Head of caudate nucleus (tissue), 42 donors: ENCODE measurements at places on chromosomes 16 and 17.
A peak's percentile ranks its signal among the peaks of the same experiment; 100 is the strongest.

- no peak for DNase-seq
Observed at GRCh38 chr17:39599665-39600231, 8.0 kb downstream of the NEUROD2 start.

DNA sequence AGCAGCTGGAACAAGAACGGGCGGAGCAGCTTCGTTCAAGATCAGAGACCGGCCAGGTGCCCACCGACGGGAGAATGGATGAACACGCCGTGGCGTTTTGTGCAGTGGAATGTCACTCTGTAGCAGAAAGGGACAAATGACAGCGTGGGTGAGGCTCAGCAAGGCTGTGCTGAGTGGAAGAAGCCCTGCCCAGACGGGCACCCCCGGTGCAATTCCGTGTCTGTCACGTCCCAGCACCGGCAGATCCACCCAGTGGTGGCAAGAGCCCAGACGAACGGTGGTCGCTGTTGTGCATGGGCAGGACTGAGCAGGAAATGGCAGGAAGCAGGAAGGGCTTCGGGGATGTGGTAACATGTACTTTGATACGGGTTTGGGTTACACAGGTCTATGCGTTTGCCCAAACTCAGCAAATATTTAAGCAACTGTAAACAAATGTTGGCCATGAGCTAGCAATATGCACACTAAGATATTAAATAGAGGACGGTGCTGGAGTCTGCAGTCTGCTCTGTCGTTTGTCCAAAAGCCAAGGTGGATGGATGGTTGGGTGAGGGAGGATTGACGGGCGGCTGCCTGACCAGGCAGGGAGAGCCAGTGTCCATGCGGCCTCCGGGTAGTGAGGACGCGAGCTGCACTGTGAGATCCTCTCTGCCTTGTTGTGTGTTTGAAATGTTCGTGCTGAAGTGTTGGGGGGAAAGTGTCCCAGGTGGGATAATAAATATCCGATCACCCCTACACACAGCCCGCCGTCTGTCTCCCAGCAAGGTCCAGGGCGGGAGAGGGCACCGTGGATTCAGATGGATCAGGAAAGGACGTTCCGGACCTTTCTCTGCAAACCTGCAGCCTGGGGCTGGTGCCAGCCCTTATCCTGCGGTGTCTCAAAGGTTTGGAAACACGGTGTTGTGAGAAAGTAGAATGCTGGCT, 48.4 kb downstream of the COX4I1 start:
- no peak for DNase-seq

GRCh38 chr16:30028438-30029076, 2.5 kb downstream of the TLCD3B start:
- DNase-seq = no peak

DNA sequence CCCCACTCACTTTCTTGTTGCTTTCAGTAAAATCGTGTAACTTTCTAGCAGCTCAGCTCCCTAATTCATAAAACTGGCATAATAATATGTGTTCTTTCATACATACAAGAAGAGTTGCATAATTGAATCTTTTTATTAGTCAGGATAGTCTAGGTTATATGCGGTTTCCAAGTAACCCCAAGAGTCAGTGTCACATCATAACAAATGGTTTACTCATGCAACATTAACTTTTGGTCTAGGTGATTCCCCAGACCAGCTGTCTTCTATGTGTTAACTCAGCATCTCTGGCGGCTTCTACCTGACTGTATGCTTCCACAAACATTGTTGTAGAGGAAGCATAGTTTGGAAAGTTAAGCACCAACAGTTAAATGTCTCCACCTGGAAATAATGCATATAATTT, 1000.4 kb downstream of the CDH11 start:
- DNase-seq = no peak

GRCh38 chr17:56815711-56816110, 18.0 kb downstream of the C17orf67 start:
- no peak for DNase-seq

DNA sequence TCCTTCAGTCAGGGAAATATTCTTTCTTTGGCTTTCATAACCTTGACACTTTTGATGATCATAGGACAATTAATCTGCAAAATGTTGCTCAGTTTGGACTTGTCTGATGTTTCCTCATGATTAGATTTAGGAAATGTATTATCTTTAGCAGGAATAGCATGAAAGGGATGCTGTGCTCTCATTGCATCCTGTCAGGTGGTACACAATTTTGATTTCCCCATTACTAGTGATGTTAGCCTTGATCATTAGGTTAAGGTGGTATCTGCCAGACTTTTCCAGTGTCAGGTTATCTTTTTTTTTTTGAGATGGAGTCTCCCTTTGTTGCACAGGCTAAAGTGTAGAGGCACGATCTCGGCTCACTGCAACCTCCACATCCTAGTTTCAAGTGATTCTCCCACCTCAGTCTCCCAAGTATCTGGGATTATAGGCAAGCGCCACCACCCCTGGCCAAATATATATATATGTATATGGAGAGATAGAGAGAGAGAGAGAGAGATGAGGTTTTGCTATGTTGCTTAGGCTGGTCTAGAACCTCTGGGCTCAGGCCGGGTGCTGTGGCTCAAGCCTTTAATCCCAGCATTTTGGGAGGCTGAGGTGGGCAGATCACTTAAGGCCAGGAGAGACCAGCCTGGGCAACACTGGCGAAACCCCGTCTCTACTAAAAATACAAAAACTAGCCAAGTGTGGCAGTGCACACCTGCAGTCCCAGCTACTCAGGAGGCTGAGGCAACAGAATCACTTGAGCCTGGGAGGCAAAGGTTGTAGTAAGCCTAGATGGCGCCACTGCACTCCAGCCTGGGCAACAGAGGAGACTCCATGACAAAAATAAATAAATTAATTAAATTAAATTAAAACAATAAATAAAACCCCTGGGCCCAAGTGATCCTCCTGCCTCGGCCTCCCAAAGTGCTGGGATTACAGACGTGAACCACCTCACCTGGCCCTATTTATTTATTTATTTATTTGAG, 15.8 kb upstream of the CAVIN1 start:
- no peak for DNase-seq

- DNase-seq = peak; percentile 41
Observed at GRCh38 chr16:49491771-49492761, 118.5 kb downstream of the C16orf78 start.

DNA sequence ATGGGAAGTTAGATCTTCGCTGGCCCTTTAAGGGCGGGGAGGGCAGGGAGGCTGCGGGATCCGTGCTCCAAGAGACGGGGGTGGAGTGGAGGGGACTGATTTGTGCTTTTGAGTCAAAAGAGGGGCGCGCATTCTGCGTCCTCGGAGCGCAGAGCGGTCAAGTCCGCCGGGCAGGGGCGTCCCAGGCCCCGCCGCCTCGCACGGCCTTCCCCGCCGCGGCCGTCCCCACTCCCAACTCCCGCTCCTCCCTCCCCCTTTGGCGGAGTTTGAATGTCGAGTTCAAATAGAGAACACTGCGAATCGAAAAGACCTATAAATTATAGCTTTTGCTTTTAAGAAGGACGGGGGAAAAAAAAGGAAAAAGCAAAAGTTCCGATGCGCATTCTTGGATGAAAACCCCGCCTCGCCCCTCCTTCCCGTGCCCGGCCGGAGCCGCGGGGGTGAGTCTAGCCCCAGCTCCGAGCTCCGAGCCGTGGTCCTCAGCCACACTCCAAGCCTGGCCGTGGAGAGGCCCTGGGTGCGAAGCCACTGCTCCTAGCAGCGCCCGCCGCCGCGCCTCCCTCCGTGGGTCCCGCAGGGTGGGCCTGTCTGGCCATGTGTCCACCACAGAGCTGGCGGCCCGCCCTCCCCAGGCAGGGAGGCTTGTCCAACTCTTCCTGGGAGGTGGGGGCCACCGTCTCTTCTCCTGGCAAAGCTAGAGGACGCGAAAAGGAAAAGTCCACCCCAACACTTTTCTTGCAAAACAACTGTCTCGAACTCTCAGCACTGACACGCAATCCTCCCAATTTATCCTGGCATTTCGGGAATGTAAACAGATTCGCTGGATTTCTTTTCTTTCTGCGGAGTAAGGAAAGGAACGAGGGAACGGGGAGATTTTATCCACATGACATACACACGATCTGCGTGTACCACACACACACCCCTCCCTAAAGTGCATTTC, 3.6 kb downstream of the CBX8 start:
- no peak for DNase-seq

DNA sequence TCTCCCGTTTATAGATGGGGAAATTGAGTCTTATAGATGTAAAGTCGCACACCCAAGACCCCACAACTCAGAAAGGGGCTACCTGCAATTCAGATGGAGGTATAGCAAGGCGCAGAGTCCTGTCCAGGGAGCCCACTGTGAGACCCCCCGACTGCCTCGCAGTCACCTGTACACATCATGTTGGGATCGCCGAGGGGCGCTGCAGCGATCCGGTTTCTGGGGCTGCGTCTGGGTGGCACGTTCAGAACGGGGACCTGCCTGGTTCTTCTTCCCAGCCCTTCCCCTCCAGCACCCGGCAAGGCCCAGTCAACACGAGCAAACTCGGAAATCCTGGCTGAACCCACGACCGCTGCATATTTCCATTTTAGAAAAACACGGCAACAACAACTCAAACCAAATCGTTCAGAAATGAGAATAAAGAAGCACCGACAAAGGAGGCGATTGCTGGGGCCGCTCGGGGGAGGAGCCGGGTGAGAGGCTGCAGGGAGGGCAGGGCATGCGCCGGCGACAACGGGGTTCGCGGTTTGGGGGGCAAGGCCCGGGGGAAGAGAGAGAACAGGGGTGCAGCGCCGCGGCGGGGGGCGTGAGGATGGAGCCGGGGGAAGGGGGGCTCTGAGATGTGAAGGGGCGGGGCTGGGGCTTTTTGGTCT, 643 bp downstream of the HSDL1 start:
- DNase-seq = peak; percentile 49
